ENCODE measurements at places on chromosomes 3 and 15.

DNA sequence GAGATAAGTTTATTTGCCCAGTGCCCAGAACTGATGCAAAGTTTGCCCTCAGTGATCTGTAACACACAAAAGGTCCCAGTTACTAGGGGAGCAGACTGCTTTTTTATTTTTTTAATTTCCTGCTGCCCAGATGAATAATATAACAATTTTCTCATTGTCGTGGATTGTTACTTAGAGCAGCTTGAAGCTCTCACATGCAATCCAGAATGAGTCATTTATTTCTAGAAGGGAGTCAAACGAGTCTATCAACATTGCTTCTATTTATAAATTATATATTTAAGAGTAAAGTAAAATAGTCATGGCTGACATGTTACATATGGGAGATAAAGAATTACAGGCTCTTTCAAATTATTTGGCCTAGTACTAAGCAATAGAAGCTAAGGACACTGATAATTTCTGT is 41.3 kb downstream of the MEIS2 start:
- no peak for DNase-seq

DNA sequence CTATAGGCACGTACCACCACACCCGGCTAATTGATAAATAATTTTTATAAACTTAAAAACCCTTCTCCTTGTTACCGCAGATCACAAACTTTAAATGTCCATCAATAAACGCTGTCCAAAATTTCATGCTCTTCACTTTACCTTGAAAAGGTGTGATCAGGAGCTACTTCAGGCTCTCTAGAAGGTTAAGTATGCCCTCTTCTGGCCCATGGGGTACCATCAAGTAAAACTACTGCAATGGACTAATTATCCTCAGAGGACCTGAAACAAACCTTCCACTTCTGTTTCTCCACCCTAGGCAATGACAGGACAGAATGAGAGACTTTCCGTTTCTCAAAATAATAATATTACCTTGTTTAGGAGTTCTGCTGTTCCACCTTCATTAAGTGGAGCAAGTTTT is 9.2 kb downstream of the LZTFL1 start:
- DNase-seq: no peak

GRCh38 chr3:33067484-33067883 is 29.5 kb downstream of the GLB1 start:
- DNase-seq: no peak

GRCh38 chr3:70224337-70224736 is 88.1 kb downstream of the MDFIC2 start:
- DNase-seq: no peak

- no peak for DNase-seq
Observed at GRCh38 chr3:187746442-187747281, 1.4 kb upstream of the BCL6 start.

DNA sequence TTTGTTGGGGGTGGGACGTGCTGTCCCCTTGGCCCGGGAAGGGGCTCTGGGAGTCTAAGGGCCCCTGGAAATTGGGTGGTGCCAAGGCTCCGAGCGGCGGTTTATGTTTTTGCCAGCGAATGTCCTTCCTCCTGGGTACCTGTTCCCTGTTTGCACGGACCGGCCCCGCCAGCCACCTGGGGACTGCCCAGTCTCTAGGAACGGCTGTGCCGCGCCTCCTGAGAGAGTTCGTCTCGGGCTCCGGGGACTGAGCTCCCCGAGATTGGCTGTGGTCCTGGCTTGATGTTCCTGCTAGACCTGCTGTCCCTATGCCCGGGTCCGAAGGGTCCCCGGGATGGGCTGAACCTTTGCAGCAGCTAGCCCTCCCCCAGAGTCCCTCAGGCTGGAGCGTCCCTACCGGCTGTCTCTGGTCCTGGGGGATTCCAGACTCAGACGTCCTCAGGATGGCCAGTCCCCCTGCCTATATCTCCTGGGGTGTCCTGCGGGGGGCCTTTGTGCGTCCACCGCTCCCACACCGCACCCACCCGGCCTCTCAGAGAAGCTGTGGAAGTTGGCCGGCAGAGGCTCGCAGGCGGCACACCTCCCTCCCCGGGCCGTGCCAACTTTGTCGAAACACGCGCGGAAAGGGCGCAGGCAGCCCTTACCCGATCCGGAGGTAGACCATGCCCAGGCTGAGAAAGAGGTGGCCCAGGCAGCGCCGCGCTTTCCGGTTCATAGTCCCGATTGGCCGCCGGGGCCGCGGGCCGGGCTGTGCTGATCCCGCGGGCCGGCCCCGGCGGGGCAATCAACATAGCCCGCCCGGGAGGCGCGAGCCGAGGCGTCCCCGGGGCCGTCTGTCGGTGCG is 547 bp downstream of the WNT7A start:
- DNase-seq: no peak

DNA sequence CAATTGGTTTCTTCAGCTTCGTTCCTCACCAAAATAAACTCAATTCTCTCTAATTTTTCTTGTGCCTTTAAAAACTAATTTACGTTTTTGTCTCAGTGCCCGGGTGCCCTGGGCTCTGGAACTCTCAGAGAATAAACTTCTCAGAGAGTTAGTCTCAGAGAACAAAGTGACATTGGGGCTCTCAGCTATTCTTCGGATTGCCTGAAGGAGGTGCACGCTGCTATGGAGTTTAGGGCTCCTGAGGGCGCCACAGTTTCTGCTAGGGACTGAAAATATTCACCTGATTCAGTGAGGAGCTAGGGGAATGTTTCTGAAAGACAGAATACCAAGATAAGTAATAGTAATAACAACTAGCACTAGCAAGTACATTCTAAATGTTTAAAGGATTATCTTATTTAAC is 22.7 kb downstream of the ZIC4 start:
- DNase-seq: no peak

DNA sequence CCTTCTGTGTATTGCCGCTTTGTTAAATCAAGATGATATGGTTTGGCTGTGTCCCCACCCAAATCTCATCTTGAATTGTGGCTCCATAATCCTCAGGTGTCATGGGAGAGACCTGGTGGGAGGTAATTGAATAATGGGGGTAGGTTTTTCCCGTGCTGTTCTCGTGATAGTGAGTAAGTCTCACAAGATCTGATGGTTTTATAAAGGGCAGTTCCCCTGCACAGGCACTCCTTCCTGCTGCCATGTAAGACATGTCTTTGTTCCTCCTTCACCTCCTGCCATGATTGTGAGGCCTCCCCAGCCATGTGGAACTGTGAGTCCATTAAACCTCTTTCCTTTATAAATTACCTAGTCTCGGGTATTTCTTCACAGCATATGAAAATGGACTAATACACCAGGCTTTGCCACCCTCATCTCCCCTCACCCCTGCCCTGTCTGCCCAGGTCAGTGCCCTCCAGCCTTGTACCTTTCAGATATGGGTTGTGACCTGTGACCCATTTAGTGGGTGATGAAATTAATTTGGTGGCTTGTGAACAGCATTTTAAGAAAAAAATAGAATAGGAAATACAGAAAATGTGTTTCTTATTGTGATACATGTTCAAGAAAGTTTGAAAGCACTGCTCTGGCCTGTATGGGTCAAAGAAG is 56.1 kb upstream of the MCF2L2 start:
- no peak for DNase-seq

DNA sequence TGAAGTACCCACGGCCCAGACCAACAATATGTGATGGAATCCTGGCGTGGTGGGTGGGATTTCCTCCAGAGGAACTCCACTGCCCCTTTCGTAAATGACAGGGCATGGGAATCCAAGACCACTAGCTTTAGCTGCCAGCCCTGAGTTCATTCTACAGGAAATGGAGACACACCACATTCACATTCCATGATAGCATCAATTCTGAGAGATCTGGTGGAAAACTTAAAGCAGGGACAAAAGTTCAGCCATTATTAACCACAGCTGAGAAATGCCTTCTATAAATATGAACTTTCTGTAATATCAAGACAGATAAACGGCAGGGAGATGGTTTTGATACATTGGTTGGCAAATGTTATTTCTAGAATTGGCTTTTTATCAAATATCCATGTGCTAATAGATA is 98.2 kb downstream of the FBN1 start:
- DNase-seq: no peak

DNA sequence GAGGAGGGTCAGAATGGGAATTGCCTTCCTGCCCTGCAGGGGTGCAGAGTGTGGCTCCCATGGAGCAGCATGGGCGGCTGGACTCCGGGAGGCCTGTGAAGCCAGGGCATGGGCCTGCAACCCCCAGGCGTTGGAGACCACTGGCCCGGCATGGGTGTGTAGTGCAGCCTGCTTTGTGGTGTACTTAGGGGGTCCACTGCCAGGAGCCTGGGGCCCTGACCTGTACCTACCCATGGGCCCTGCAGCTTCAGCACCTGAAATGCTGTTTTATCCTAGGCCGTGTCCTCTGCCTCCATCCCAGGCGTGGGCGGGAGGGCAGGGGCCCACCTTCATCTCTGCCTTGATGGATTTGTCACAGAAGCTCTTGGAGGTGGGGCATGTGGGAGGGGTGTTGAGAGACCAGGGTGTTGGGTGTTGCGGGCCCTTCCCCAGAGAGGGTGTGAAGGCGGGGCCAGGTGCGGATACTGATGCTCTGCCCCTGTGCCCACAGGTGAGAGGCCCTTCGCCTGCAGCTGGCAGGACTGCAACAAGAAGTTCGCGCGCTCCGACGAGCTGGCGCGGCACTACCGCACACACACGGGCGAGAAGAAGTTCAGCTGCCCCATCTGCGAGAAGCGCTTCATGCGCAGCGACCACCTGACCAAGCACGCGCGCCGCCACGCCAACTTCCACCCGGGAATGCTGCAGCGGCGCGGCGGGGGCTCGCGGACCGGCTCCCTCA is 45.0 kb downstream of the KLF13 start:
- DNase-seq: no peak

GRCh38 chr3:197554196-197554561 is 1.6 kb downstream of the BDH1 start:
- no peak for DNase-seq

GRCh38 chr15:65772930-65773329 is 19.2 kb downstream of the DENND4A start:
- DNase-seq: no peak

DNA sequence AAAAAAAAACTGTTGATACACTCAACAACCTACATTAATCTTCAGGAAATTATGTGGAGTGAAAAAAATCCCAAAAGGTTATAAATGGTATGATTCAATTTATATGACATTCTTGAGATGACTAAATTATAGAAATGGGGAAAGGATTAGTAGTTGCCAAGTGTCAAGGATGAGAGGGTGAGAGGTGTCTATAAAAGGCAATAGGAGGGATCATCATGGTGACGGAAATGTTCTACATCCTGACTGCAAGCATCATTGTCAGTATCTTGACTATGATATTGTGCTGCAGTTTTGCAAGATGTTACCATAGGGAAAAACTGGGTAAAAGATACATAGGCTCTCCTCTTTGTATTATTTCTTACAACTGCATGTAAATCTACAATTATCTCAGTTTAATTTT is 125.6 kb downstream of the FRMD5 start:
- no peak for DNase-seq
